ENCODE measurements at places on chromosomes 3 and 15.

DNA sequence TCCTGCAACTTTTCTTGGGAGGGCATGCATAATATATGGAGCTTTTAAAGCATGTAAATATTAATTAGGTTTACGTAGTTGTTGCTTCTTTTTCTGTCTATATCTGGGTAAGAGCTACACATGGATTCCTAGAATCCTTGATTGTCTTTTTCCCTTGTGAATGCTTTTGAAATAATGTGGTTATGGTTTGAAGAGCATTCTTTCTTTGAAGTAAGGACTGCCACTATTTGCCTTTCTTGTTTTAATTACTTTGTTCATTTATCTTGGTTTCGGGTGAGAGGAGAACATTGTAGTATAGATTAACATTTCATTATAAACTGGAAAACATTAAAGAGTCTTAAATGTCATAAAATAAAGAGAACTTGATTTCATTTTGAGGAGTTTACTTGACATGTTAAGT lies 674.0 kb downstream of the ZBBX start:
- no peak for DNase-seq

DNA sequence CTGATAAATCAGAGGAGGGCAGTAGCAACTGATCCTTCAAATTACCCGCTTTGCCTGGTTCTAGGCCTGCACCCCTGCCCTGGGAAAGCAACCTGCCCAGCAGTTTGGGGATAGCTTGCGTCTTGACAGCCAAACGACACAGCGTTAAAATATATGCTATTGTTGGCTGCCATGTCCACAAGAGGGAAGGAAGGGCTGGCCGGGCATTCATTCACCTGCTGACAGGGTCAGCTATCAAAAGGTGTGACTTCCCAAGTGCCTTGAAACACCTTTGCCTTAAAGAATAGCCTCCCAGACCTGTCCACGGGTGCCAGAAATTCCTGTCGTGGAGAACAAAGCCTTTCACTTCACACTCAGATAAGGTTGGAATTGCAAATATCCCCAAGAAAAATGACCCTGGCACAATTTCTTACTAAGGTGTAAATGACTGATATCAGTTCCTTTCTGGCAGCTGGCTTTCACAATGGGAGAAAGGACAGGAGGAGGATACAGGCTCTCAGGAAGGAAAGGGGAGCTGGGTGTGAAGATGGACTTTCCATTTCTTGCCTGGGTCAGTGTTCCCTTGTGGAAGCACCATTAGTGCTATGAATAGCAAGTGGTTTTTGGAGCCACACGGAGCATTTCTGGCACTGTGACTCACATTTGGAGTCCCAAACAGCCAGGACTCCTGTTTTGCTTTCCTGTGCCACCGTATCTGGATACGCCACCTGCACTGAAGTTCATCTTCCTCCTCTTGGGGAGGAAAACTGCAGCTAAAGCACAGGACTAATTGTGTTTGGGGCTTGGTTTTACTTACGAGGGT lies 19.2 kb downstream of the ALDH1A3 start:
- no peak for DNase-seq

- DNase-seq, result no peak
Observed at GRCh38 chr15:73078722-73079121, 26.5 kb downstream of the NEO1 start.

DNA sequence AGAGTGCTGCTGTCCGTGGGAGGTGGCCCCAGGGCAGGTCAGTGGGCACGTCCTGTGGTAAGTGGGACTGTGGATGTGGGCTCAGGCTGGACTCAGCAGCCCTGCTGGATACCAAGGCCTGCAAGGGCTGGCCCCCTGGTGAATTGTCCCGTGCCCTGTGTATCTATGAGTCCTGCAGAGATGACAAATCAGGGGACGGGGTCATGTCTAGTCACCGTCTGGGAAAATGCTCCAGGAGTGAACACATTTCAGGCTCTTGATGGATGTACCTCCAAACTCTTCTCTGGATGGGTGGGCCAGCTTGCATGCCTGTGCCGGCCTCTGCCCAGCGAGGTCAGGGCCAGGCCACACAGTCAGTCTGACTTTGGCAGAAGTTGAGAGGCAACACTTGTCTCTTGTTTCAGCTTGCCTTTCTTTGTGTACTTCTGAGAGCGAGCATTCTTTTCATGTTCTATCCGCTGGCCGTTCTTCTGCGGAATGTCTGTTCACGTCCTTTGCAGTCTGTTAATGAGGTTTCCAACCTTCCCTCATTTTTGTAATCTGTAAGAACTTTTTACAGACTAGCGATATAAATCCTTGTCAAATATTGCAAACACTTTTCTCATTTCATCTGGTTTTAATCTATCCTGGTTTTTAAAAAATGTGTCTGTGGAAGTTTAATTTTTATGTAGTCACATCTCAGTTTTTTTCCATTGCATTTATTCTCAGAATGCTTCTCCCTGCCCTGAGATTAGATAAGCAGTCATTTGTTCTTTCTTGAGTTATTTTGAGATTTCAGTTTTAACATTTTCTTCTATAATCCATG lies 11.4 kb upstream of the STAB1 start:
- no peak for DNase-seq

GRCh38 chr3:95312650-95313049 lies 1249.8 kb downstream of the NSUN3 start:
- no peak for DNase-seq

DNA sequence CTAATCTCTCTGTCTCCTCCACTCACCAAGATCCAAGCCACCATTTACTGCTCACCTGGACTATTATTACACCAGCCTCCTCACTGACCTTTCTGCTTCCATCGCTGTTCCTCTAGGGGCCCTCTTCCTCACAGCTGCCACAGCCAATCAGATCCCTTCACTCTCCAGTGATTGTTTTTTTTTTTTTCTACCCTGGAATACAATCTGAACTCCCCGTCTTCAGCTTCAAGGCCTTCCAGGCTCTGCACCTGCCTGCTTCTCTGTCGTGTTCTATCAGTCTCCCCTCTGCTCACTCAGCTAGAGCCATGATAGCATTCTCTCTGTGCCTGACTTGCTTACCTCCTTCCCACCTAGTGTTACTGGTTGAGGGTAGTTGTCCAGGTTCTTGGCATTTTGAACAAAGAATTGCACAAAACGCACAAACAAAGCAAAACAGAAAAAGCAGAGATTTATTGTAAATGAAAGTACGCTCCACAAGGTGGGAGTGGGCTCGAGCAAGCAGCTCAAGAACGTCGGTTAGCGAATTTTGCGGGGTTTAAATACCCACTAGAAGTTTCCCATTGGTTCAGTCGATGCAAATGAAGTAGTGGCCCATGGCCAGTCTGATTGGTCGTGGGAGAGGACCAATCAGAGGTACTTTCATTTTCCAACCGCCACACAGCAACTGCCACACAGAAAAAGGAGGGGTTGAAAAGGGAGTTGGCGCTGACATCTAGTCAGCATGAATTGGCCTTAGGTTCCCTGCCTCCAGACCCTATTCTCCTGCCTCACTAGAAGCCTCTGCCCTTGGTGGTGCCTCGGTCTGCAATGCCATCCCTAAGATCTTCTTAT lies 188.9 kb downstream of the TLE3 start:
- DNase-seq, result no peak

DNA sequence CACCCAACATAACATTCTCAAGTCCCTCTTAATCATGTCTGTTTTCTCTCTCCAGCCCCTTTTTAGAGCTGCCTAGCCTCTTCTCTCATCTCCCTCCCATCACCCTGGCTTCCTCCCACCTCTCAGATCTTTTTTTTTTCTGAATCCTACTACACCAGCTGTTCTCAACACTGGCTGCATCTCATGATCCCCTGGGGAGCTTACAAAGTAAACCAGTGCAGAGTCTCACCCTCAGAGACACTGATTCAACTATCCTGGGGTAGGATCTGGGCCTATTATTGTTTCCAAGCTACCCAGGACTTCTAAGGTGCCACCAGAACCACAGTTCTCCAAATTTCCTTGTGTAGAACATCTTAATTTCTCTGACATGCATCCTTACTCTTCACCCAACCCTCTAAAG lies 50.3 kb upstream of the ACAN start:
- DNase-seq, result no peak

- no peak for DNase-seq
Observed at GRCh38 chr3:50095352-50095998, 6.8 kb downstream of the RBM5 start.

GRCh38 chr3:61250784-61251173 lies 473 bp downstream of the FHIT start:
- no peak for DNase-seq

DNA sequence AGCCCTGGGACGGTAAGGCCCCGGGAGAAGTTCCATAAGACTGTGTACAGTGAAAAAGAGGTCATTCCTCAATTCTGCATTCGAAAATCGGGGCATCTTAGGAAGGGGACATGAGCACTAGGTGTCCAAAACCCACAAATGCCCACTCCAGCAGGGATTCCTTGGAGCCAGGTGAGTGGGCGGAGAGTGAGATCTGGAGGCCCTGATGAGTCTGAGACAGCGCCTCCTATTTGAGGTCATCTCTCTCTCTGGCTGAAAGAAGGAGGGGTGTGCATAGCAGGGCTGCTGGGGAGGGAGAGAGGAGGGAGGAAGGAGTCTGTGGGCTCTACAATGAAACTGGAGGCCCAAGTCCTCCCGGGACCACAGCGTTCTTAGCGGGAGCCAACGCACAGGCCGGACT lies 38.1 kb upstream of the LACTB start:
- DNase-seq, result no peak

GRCh38 chr3:3519266-3519665 lies 280.0 kb upstream of the LRRN1 start:
- DNase-seq, result no peak

DNA sequence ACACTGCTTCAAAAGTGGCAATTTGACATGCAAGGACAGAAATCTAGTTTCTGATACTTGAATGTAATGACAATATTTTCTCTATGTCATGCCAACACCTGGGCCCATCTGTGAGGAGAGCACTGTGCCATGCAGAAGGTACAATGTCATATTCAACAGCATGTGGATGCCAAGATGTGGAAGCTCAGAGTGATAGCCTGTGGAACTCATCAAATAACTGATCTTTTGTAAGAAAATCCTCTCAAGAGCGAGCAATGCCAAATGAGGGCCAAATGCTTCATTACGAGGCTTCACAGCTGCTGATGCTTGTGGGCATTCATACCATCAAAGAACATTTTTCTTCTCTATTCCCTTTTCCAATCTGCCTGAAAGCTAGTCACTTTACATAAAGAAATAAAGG lies 95.1 kb downstream of the ROBO1 start:
- DNase-seq, result no peak

- DNase-seq, result no peak
Observed at GRCh38 chr15:83993591-83993990, 242.0 kb upstream of the GOLGA6L4 start.

- DNase-seq, result no peak
Observed at GRCh38 chr3:36678216-36679013, 85.9 kb downstream of the DCLK3 start.

DNA sequence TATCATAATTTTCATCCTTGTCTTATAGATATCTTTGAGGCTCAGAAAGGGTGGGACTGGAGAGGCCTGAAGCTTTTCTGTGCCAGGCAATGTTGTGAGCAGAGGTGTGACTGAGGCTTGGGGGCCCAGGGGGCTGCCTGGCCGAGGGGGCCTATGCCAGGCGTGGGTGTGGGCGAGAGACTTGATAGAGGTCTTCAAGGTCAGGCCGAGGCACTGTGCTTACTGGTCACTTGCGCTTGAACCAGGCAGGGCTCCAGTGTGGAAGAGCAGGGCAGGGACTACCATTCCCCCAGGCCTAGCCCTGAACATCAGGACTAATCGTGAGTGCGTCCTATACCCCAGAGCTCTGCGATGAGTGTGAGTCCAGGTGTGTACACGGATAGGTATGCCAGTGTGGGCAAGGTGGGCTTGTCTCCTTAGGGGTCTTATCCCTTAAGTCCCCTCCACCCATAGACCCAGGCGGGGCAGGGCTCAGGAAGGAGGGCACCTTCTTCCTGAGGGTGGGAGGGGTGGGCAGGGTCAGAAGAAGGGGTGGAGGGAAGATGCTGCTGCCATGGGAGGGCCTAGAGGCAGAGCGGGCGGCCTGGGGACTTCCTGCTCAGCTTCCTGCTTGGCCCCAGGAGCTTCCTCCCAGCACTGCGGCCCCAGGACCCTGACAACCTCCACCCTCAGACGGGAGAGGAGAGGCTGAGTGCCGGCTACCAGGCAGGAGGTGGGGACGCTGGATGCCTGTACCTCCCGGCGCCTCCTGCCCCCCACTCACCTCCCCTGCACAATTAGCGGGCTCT lies 84.7 kb downstream of the LINGO1 start:
- no peak for DNase-seq

- no peak for DNase-seq
Observed at GRCh38 chr3:177460047-177460446, 262.8 kb upstream of the TBL1XR1 start.

- DNase-seq, result peak; percentile 64
Observed at GRCh38 chr3:195859061-195859845, 47.5 kb upstream of the MUC4 start.

DNA sequence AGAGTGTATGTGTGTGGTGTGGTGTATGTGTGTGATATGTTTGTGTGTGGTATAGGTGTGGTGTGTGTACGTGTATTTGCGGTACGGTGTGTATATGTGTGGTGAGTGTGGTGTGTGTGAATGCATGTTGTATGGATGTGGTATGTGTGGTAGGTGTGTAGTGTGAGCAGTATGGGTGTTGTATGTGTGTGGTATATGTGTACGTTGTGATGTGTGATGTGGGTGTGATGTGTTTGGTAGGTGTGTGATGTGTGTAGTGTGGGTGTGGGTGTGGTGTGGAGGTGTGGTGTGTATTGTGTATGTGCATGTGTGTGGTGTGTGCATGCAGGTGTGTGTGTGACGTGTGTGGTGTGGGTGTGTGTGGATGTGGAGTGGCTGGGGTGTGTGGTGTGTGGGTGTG lies 58.7 kb downstream of the EFCAB12 start:
- DNase-seq, result no peak

DNA sequence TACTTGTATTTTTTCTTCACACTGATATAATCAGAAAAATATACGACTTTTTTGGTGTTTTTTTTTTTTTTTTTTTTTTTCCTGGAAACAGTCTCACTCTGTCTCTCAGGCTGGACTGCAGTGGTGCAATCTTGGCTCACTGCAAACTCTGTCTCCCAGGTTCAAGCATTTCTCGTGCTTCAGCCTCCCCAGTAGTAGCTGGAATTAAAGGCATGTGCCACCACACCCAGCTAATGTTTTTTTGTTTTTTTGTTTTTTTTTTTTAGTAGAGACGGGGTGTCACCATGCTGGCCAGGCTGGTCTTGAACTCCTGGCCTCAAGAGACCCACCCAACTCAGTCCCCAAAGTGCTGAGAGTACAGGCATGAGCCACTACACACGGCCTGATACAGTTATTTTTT lies 20.8 kb upstream of the DNAAF4 start:
- no peak for DNase-seq

- DNase-seq, result no peak
Observed at GRCh38 chr3:97720417-97720816, 44.1 kb upstream of the ARL6 start.

DNA sequence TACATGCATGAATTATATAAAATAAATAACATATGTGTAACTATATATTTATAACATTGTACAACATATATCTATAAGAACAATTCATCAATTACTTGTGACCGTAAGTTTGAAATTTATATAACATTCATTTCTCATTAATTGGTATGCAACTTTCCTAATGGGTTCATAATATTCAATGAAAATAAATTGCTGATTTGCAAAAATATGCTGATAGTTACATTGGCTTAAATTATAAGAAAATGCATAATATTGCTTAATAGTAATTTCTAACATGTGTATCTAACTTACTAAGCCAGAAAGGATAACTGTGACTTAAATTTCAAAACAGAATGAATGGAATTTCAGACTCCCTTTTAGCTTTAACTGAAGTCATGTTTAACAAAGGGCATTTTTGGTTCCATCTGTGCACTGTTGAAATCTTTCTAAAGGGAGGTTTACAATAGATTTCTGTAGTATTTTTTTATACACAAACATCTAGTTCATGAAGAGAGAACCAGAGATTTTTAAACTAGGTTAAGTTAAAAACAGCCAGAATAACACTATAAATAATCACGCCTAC lies 310.9 kb downstream of the TBC1D5 start:
- no peak for DNase-seq

All from stimulated activated CD4-positive, alpha-beta T cell treated with anti-CD3 and anti-CD28 coated beads, Interleukin-1b, Interleukin-23, amount 100 ng/mL, for 1 hour (primary cell).